ENCODE measurements at places on chromosomes 16 and 17. TPM values are rescaled to one million over a fixed set of nuclear protein-coding genes. Genes with fewer than 3 reads are reported as not detected.

GRCh38 chr17:45867702-45868101 lies 23.0 kb downstream of the SPPL2C start:
- DNase-seq = no peak

Gene CA5A
- not detected for total RNA-seq

- DNase-seq = peak; percentile 83
Measured at GRCh38 chr16:82855471-82855870, 228.7 kb downstream of the CDH13 start.

Gene KCNH4
- total RNA-seq = not detected

GRCh38 chr17:67569873-67570272 lies 147.9 kb upstream of the NOL11 start:
- peak; percentile 6 for DNase-seq

Gene C1QL1
- 0.86 TPM for total RNA-seq
